ENCODE measurements at places on chromosomes 16 and 17. TPM values are rescaled to one million over a fixed set of nuclear protein-coding genes. Genes with fewer than 3 reads are reported as not detected.

DNA sequence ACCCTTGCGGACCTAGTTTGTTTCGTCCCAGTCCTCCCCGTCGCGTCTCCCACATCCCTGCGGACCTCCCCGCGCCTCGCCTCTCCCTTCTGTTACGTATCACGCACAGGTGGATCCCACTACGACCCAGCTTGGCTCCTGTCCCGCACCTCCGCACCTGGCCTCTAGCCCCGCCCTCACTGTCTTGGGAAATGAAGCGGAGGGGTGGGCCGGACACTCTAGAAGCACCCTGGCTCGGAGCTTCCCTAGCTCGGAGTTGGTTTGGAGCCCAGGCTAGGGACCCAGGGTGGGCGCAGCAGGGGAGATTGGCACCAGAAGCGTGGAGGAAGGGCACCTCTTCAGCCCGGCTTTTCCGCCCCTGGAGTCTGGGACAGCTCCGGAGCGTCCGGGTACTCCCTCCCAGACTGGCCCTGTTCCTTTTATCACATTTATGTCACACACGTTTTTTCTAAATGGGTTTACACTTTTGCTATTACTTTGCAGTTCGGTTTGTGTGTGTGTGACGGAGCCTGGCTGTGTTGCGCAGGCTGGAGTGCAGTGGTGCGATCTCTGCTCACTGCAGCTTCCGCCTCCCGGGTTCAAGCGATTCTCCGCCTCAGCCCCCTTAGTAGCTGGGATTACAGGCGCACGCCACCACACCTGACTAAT, 1.4 kb upstream of the CEMP1 start:
- peak overlapping the region; percentile 91 for H3K4me3 ChIP-seq
- H3K27me3 ChIP-seq, result no peaks in the 10 kb centered on the region
- peak; percentile 87 for DNase-seq
- H3K36me3 ChIP-seq, result no peaks in the 10 kb centered on the region
- H3K27ac ChIP-seq, result peak overlapping the region; percentile 94
- H3K4me1 ChIP-seq, result peaks cover 23% of the 10 kb centered on the region

HSPB9 gene
- not detected for total RNA-seq

DNA sequence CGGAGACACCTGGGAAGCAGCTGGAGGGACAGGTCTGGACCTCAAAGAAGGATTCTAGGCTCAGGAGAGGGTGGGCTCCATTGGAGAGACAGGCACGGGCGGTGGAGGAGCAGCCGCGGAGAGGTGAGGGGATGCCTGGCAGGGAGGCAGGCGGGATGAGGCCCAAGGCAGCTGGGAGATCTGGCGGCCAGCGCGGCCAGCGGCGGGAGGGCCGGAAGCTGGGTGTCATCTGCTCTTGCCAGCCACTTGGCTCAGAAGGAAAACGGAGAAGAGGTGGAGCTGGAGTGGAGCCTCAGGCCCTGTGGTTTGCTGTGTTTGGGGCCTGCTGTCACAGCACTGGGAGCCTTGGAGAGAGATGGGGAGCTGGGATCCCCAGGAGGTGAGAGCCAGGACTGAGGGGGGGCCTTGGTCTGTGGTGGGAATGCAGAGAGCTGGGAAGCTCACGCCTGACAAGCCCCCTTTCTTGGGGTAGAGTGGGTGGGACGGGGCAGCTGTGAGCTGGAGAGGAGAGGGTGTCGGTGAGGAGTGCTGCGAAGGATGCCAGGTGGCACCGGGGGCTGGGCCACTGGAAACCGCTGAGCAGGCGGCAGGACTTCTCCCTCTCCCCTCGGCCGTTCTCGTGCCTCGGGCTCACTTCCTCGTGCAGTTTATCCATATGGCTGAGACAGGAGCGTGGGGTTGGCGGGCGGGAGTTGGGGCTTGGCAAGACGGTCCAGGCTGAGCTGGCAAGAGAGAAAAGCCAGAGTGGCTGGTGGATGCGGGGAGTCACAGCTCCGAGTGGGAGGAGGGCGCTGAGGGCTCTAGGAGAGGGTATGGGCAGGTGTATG, 8.0 kb downstream of the TBC1D24 start:
- no peak overlapping the region for H3K4me3 ChIP-seq
- no peaks in the 10 kb centered on the region for H3K27me3 ChIP-seq
- DNase-seq, result no peak
- peaks cover 13% of the 10 kb centered on the region for H3K4me1 ChIP-seq
- H3K36me3 ChIP-seq, result no peaks in the 10 kb centered on the region

DNA sequence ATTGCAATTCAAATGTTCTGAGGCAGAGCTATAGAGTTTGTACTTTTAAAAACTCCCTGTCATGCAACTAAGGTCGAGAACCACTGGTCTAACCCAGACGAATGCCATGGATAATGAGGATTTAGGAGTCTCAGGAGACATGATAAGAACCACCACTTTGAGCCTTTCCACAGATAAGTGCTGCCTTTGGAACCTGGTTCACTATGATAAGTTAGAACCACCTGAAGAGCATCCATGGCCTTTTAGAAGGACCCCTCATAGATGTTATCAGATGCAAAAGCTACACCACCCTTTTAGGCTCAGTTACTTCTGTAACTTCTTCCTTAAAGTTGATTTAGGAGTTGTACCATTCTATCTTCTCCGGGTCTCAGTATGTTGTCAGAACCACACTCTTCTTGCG, 350.6 kb upstream of the CCL2 start:
- no peaks in the 10 kb centered on the region for H3K4me1 ChIP-seq
- no peak overlapping the region for H3K4me3 ChIP-seq
- H3K27me3 ChIP-seq, result peaks cover 5% of the 10 kb centered on the region

- DNase-seq, result no peak
- no peak overlapping the region for H3K4me3 ChIP-seq
- no peaks in the 10 kb centered on the region for H3K27me3 ChIP-seq
- no peak overlapping the region for H3K27ac ChIP-seq
These were observed 18.1 kb downstream of the NCOR1 start for GRCh38 chr17:16197276-16197675.

ST6GALNAC1 gene
- total RNA-seq, result 2.3 TPM

GRCh38 chr17:31053071-31053470, 41.7 kb upstream of the NF1 start:
- H3K4me3 ChIP-seq, result no peak overlapping the region
- H3K4me1 ChIP-seq, result peaks cover 6% of the 10 kb centered on the region
- no peak overlapping the region for H3K27ac ChIP-seq

All from activated CD4-positive, alpha-beta memory T cell treated with anti-CD3 and anti-CD28 coated beads for 36 hours (primary cell).